ENCODE measurements at places on chromosomes 7 and 10.

DNA sequence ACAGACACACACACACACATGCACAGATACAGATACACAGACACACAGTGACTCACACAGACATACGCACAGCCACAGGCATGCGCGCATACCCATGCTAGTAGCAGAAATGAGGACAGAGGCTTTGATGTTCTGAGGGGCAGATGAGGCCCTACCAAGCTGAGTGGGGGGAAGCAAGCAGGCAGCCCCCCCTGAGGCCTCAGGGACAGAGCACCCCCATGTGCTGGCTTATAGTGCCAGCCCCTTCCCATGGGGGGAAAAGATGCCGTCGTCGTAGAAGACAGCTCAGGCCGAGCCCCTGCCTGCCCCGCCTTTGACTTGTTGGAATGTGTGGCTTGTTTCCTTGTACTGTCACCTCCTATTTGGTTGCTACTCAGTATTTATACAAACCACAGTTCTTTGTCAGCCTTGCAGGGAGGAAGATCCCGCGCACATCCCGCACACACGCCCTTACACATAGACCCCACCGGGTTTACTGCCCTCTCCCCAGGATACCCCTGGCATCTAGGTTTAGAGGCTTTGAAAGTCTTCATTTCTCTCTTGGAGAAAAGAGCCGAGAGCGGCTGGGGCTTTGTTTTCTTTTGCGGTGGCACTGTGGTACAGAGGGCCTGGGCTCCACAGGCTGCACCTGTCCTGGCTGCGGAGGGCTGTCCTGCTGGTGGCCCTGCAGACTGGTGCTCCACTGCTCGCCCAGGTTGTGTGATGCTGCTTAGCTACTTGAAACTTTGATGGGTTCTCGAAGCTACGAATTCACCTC lies 112.5 kb downstream of the DOCK1 start:
- DNase-seq, result peak; percentile 55

GRCh38 chr7:149741629-149742028 lies 31.8 kb downstream of the ZNF467 start:
- no peak for DNase-seq

DNA sequence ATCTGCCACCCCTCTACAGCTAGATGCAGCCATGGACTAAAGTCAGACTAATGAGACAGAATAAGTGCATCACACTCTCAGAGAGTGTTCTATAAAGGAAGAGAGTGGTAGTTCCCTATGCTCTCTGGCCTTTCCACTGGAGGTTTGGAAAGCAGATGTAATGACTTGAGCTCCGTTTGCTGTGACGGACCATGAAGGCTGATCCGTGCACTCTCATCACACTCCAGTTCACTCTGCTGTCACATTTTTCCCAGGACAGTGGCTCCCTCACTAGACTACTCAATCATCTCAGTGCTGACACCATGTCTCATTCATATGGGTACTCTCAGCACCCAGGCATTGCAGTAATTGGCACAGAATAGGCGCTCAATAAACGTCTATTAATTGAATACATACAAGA lies 20.4 kb downstream of the TRDMT1 start:
- no peak for DNase-seq

DNA sequence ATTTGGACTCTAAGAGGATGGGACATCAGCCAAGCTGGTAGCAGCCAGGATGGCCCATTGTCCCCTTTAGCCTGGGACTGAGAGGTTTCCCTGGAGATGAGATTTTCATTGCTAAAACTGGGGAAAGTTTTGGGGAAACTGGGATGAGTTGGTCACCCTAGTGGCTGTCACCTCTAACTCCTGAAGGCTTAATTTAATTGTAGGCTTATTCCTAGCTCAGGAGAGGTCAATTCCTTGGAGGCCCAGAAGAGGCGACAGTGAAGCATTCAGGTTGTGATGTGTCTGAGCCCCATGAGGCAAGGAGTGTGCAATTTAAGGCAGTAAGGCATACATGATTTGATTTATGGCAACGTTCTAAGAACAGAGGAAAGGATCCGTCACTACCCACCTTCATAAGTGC lies 24.9 kb upstream of the JAZF1 start:
- no peak for DNase-seq

- DNase-seq, result no peak
Observed at GRCh38 chr10:130885021-130885655, 426.4 kb downstream of the TCERG1L start.

- no peak for DNase-seq
Observed at GRCh38 chr7:44766416-44766801, 17.8 kb downstream of the ZMIZ2 start.

DNA sequence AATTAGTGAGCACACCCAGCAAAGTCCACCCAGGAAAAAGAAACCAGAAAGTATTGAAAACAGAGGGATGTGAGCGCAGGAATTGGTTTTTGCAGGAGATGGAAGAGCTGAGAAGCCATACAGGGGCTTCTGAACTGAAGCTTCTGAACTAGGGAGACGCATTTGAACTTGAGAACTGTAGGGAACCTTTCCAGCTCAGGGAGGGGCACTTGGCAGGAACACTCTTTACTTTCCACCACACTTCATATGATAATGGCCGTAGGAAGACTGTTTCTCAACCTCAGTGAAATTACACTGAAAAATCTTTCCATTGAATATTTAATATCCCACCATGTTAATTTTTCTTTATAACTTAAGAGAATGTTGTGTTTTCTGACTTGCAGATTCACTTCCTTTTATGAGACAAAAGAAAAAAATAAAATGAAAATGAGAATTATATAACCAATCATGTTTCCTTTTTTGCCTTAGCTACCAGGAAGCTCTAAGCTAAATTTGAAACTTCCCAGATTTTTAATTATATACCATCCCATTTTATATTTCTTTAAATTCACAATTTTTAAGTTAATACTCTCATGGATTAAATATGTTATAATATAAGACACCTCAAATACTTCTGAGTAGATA lies 98.3 kb upstream of the TCF7L2 start:
- DNase-seq, result no peak

DNA sequence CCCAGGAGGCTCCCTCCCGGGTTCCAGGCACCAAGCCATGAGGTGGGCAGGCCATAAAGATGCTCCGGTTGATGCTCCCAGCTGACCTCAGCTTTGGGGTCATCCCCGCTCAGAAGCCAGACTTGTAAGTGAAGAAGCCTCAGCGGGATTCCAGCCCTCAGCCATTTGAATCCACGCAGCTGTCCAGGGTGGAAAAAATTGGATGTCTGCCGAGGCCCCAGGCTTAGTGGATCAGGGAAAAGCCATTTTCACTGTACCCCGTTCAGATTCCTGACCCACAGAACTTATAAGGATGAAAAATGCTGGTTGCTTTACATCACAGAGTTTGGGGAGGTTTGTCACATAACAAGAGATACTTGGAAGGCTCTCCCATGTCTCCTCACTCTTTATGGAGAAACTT lies 49.2 kb upstream of the CPN1 start:
- peak; percentile 67 for DNase-seq

DNA sequence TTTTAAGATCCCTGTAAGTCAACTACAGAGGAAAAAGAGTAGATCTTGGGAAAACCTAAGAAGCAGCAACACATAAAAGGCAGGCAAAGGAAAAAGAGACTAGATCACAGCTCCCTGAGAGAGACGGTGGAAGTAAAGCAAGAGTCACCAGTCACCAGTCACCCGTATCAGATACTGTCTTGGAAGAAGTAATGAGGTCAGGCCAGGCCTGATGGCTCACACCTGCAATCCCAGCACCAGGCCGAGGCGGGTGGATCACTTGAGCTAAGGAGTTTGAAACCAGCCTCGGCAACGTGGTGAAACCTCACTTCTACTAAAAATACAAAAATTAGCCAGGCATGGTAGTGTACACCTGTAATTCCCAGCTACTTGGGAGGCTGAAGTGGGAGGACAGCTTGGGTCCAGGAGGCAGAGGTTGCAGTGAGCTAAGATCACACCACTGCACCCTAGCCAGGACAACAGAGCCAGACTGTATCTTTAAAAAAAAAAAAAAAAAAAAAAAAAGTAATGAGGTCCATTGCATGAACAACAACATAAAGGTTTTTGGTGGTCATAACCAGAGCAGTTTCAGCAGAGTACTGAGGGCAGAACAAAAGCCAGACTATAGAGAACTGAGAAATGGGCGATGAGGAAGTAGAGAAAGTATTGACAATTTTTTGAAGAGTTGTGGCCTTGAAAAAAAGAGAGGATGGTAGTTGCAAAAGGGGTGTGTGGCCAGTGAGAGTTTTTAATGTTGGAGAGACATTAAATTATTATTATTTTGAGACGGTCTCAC lies 16.9 kb downstream of the ZNF713 start:
- no peak for DNase-seq

- DNase-seq, result no peak
Observed at GRCh38 chr10:71821909-71822763, 28.9 kb downstream of the PSAP start.

DNA sequence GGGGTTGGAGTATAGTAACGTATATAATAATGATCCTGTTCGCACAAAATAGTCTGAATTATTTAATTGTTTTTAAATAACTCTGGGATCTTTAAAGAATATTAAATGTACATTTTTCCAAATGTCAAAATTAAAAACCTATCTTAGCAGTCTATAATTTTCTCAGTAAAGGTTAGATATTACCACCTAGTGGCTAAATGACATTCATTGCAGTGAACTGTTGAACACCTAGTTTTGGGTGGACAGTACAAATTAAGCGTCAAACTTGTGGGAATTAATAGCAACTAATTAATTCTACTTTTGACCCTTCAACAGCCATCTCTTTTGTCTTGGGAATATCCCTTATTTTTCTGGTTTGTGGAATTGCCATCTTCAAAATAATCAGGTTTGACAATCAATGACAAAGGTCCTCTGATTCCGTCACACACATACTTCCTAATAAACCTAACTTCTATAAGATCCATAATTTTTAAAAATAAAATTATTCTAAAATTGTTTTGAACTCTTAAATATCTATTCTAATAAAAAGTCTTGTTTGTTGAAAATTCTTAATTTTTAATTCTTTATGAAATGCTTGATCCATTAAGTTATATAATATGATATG lies 165.7 kb downstream of the SEMA3D start:
- DNase-seq, result no peak

DNA sequence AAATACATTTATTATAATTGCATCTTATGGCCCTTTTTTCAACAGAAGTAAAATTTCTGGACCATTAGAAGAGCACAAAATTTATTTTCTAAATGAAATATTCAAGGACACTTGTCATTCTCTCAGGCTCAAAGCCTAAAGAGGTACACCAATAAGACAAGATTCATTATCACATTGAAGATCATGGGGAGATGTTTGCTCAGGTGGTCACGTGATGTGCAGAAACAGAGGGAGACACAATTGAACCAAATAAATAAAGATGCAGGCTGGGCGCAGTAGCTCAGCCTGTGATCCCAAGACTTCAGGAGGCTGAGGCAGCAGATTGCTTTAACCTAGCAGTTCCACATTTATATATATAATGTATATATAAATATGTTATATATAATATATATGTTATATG lies 53.2 kb upstream of the TMEM254 start:
- DNase-seq, result no peak

- DNase-seq, result no peak
Observed at GRCh38 chr10:129039406-129040370, 427.4 kb upstream of the MGMT start.

DNA sequence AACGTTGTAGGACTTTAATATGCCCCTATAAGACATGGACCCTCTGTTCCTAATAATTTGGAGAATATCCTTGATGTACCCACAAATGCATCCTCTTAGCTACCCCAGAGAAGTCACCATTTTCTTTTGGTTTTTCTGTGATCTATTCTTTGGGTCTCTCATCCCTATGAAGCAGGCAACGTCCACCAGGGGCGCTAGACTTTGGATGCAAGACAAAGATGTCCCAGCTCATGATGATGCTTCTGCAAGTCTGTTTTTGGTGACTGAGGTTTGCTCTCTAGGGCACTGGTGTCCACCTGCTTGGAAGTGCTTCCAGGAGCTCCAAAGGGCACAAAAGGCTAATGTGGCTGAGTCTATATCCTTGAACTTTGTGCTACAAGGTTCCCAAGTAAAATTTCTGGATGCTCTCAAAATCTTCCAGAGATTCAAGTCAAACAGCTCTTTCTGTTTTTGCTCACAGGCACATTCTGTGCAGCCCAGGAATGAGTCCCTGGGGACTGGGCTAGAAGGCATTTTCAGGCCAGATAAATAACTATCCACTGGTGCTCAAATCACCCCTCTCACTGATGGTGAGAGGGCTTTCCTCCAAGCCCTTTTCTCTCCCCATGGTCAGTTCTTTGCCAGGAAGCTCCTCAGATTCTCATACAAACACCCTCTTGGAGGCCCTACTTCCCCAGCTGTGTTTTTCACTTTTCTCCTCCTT lies 166.4 kb downstream of the C7orf25 start:
- DNase-seq, result peak; percentile 85

DNA sequence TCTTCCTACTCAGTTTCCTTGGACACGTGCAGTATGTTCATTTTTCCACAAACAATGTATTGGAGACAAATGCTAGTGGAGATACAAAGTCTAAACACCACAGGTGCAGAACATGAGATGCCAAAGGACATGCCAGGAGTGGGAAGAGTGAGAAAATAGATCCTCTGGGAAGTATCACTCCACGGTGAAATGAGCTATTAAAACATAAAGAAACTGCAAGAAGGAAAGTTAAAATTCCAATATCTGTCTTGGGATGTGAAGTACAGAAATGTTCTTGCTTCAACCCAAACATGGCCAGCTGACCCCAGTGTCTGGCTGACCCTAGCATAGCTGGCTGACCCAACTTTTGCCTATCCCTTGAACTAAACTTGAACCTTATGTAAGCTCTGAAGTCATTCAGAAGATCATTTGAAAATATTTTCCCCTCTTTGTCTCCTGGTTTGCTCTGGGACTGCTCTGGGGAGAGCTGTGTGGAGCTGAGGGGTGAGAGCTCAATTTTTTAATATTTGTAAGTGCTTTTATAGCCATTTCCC lies 59.5 kb downstream of the FZD1 start:
- peak; percentile 76 for DNase-seq

DNA sequence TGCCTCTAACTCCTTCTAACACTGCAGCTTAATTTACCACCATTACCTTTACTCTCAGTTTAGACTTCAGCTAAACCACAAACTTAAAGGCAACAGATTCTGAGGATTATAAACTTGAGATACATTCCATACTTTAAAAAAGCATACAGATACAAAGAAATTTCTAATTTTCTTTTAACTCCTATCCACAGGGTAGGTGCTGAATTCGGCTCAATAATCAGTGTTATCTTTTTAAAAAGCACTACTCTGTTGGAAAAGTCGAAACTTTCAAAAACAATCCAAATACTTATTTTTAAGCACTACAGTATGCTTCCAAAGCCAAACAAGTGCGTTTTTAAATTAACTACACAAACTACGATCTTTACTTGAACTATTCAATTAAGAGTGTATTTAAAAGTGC lies 1.0 kb downstream of the SMNDC1 start:
- DNase-seq, result no peak

DNA sequence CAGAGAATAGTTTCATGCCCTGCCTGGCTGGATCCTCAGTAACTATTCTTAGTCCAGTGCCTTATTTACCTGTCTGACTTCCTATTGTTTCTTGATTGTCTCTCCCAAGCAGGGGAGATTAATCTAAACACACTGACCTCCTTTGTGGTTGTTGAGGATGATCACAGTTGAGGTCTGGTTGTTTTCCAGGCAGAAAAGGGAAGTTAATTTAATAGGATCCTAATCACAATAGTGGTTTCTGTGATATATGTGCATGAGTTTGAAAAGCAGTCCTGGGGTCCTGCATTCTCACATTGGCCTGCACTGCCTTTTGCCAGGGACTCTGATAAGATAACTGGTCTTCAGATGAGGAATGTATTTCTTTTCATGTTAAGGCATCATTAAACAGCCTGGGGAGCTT lies 130.1 kb downstream of the SND1 start:
- DNase-seq, result no peak

All from muscle of back (tissue), 13 donors.